ENCODE measurements at places on chromosomes 5 and 9.

DNA sequence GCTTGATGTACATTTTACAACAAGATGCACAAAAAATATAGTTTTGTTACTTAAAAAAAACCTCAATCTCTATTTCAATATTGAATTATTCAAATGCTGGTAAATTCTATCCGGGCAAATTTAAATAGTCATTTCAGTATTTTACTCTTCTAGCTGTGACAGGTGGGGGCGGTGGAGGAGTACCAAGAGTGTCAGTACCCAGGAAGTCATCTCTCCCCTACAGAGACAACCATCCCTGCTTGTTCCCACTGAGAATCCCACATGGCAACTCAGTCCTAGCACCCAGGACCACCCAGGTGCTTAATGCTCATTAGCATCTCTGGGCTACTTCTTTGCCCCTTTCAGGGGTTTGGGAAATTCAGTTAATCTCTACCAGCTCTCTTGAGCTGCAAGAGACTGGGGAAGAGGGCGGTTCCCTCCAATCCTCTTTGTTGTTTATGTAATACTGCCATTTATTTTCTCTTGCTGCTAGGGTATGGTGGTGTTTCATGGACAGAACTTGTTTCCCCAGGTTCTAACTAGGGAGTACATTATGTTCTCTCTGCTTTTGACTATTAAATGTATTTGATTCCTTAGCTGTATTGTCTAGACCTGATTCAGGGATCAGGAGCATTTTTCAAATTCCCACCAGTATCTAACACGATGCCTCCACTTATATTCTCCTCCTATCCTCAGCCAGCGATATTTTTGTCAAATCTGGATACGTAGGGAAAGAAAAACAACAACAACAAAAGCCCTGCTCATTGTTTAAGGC is 122.5 kb downstream of the CDH18 start:
- no peak for DNase-seq

DNA sequence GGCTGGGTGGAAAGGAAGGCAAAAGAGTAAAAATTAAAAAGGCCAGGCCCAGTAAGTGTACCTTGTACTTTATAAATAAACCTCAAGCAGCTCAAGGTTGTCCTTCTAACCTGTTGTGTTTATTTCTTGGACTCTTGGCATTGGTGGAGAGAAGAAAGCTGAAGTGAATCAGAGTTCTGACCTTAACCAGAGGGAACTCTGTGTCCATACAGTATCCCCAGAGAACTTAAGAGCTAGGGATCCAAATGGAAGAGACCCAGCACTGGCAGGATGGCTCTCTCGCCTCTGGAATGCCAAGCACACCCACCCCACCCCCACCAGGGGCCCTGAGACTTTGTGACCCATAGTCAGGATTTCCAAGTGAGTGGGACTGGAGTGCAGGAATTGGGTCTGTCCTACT is 14.2 kb downstream of the NUDT2 start:
- no peak for DNase-seq

- no peak for DNase-seq
Observed at GRCh38 chr5:14777932-14778791, 93.4 kb downstream of the ANKH start.

- DNase-seq: no peak
Observed at GRCh38 chr5:6490693-6491092, 42.0 kb downstream of the UBE2QL1 start.

- DNase-seq: no peak
Observed at GRCh38 chr5:178357121-178357521, 124.5 kb upstream of the PHYKPL start.

GRCh38 chr9:18741945-18742344 is 268.0 kb downstream of the ADAMTSL1 start:
- no peak for DNase-seq

GRCh38 chr9:84189904-84190303 is 150.7 kb downstream of the SLC28A3 start:
- DNase-seq: no peak

DNA sequence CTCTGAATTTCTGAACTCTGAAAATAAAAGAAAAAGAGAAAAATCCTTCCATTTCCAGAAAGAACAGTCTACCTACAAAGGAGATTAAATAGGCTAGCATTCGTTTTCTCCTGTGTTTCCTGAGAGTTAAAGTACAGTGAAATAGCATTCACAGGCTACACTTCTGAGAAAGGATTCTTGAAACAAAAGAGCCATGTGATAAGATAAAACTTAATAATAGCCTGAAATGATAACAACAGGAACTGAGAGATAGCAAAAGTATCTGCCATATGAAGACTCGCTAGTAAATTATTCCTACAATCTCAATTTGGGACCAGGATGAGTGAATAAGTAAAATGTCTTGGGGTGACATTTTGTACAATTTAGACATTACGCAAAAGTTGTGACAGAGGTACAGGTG is 62.4 kb downstream of the FBN2 start:
- no peak for DNase-seq

DNA sequence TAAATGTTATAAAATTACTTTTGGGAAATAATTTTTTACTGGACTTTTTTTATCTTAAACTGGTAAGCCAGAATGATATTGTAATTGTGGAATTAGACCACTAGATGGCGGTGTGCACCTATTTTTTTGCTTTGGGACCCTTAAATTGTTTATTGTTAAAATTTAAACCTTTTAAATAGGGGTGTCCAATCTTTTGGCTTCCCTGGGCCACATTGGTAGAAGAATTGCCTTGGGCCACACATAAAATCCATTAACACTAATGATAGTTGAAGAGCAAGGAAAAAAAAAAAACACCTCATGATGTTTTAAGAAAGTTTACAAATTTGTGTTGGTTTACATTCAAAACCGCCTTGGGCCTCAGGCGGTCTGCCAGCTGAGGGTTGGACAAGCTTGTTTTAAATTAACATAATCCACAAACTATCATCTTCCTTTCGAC is 28.4 kb upstream of the GADD45G start:
- no peak for DNase-seq

GRCh38 chr5:62283005-62283404 is 23.0 kb upstream of the KIF2A start:
- DNase-seq: no peak

DNA sequence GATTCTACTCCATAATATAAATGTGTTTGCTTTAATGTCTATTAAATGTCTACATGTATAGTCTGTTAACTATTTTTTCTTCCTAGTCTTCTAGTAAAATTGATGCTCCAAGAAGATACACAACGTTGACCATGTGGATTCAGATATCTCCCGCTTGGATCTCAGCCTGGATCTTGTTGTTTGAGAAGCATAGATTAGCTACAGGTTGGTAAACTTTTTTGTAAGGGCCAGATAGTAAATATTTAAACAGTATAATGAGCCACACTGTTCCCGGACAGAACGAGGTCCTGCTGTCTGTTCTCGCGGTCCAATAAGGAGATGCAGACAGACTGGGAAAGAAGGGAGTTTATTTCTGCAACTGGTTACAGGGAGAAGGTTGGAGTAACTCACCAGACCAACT is 86.2 kb upstream of the IL12B start:
- DNase-seq: no peak

DNA sequence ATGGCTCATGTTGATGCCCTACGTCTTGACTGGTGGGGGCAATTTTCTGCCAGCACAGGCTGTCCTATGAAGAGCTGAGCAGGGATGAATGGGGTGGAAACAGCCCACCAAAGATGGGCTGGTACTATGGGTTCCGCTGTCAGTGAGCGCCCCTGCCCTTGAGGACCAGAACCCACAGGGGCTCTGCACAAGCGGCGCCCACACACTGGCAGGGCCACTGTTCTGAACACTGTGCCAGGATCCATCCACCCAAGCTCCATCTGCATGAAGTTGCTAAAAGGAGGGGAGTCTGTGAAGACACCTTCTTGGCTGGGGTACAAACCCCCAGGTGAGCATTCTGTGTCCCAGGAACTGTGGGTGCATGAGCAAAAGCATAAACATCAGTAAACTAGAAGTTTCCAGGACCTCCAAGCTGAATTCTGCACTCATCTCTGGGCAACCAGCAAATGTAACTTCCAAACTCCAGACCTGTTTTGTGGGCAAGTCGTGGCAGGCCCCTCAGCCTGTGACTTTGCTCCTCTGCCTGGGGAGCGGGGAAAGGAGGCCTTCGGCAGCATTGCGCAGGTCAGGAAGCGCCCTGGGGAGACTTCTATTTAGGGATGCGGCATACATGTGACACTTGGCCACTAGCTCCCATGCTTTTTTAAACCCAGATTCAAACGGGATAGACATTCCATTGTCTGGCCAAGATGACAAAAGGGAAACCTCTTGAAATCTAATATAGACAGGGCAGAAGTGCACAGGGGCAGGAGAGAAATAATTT is 48.9 kb downstream of the PTPN3 start:
- DNase-seq: no peak

DNA sequence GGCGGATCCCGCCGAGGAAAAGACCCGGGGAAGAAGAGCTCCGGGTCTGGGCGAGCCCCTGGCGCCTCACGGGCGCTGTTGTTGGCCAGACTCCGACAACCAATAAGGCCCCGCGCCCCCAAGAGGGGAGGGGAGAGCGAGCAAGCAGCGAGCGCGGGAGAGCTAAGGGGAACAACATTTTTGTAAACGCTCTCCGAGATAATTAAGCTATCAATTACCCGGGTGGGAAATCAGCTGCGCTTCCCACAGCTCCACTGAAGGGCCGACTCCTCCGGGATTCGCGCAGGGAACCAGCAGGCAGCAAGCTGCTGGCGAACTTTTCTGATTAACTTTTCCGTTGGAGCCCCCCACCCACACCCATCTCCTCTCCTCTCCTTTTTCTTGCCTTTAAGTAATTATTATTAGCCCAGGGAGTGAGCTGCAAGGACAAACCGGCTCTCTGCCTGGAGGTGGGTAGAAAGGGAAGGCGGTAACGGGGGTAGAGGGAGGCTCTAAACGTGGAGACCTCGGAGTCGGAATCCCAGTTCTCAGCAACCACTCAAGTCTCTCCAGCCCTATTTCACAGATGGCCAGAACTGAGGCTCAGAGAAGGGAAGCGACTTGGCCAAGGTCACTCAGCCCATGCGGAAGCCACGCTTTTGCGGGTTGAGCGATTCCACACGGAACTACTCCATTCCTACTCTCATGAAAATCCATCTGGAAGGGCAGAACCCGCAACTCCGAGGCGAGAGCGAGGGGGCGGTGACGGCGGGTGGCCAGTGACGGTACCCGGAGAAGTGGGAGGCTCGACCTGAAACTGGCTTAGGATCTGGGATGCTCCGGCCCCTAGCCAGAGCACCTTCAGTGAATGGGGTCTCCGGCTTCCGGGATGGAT is 1.3 kb downstream of the ASTN2 start:
- no peak for DNase-seq

DNA sequence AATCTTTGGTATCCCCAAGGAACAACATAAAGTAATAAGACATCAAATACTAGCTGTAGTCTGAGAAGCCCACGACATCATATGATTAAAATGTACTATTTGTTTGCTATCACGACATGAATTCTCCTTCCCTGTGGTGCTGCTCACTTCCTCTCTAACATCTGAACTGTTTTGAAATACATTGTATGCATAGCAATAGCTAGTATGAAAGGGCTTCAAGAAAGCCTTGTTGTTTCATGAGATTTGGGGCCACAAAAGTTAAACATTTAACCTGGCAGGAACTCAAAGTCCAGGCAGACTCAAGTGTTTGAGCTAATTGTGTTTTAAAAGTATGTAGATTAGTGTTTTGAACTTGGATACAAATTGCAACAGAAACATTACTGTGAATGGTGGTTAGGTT is 237.4 kb upstream of the PTGER4 start:
- no peak for DNase-seq

- DNase-seq: no peak
Observed at GRCh38 chr5:11903121-11903613, 1.1 kb downstream of the CTNND2 start.

- no peak for DNase-seq
Observed at GRCh38 chr9:129481424-129481809, 139.5 kb downstream of the C9orf50 start.

GRCh38 chr5:176644878-176645670 is 2.2 kb upstream of the TSPAN17 start:
- no peak for DNase-seq

- no peak for DNase-seq
Observed at GRCh38 chr5:154962494-154962893, 21.6 kb downstream of the MRPL22 start.

GRCh38 chr5:117107859-117108258 is 533.2 kb upstream of the SEMA6A start:
- DNase-seq: no peak

DNA sequence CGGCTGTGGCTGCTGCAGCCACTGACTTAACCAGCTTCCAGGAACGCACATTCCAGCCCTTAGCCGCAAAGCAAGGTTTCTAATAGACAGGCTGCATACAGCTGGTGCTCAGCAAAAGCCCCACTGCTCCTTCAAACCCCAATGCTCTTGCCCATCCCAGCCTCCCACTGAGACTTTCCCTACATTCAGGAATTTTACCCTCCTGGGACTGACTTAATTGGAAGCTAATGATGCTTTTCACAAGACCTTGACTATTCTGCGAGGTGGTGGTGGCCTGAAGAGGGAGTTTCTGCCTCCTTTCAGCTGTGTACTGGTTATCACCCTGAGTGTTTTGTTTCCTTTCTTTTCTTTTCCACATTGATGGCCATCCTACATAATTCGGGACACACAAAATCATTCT is 164.9 kb upstream of the IRX1 start:
- DNase-seq: no peak

- DNase-seq: no peak
Observed at GRCh38 chr5:40879163-40879942, 29.9 kb upstream of the C7 start.

GRCh38 chr9:97978371-97979130 is 4.6 kb upstream of the ANP32B start:
- no peak for DNase-seq

GRCh38 chr5:100165309-100165708 is 369.9 kb upstream of the FAM174A start:
- no peak for DNase-seq

DNA sequence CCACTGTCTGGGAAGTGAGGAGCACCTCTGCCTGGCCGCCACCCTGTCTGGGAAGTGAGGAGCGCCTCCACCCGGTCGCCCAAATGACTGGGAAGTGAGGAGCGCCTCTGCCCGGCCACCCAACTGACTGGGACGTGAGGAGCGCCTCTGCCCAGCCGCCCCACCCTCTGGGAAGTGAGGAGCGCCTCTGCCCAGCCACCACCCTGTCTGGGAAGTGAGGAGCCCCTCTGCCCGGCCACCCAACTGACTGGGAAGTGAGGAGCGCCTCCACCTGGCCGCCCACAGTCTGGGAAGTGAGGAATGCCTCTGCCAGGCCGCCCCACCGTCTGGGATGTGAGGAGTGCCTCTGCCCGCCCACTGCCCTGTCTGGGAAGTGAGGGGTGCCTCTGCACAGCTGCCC is 32.9 kb downstream of the SAXO1 start:
- no peak for DNase-seq
